G401 (cell line): ENCODE measurements at places on chromosomes 13 and 19. TPM values are rescaled to one million over a fixed set of nuclear protein-coding genes. Genes with fewer than 3 reads are reported as not detected.

DNA sequence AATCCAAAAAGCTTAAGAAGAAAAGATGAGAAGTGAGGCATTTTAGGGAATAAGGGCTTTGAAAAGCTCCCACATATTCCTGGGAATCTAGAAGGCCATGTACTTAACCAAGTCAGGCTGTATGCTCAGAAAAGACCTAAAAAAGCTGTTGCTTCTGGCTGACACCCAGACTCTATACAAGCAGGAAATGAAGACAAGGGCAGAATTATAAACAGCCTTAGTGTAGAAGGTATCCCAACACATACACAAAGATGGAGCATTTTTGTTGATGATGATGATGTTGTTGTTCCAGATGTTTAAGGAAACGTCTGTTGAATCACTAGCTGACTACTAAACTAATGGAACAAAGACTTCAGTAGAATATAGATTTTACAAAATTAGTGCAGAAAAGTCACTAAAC lies 26.1 kb upstream of the N4BP2L1 start:
- no peak for DNase-seq

DNA sequence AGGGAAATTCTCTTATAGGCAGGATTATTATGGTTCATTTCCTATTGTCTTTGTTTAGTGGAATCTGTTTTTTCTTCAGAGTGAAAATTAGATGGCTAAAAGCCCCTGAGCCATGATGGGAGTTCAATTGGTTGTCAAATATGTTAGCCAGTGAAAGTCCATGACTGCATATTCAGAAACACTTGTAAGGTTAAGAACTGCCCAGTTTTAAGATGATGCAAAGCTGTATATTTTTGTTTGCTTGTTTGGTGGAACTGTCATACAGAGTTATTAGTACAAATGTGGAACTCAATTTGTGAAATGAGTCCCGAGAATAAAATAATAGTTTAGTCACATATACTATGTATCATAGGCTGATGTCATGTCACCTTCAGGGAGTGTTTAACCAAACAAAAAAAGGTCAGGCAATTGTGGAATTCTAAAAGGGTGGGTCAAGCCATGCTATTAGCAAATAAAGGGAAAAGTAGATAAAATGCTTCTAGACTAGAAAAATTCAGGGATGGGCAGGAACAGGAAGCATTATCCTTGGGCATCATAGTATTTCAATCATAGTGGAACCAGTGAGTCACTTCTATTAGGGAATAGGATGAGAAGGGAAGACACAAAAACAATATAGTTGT lies 248.3 kb upstream of the SLITRK1 start:
- DNase-seq: no peak

The SH2D3A gene
- 12.2 and 16.1 TPM in 2 replicates for total RNA-seq

DNA sequence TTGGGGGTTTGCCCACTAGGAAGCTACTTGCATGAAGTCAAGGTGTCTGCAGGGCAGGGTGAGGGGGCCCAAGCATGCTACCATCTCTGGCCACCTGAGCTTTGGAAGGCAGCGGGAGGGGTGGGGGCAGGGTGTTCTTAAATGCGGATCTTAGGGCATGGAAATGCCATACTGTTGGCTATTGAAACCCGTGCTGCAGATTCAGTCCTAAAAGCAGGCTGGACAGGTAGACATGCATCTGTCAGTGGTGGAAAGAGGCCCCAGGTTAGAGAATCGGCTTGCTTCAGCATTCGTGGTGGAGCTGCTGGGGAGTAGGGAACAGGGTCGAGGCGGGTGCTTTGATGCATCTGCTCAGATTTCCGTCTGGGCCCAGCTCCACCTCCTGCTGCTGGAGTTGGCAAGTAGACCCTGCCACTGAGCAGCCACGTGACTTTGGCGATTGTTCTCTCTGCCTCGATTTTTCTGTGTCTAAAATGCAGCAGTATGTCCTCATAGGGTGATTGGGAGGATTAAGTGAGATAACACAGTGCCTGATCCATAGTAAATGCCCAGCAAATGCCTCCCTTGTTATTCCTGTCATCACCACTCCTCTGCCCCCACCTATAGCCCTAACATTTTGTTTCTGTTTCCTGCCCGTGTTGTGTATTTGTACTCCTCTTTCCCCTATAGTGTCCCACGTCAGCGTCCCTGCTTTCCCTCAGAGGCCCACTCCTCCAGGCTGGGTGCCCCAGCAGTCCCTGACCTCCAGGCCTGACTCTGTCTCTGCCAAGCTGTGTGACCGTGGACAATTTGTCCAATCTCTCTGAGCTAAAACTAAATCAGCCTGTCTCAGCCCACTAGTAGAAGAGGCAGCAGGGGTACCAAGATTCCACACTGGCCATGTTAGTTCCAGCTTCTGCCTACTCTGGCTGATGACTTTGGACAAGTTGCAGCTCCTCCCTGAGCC lies 5.8 kb downstream of the PPP1R37 start:
- peak; percentile 87 for DNase-seq

DNA sequence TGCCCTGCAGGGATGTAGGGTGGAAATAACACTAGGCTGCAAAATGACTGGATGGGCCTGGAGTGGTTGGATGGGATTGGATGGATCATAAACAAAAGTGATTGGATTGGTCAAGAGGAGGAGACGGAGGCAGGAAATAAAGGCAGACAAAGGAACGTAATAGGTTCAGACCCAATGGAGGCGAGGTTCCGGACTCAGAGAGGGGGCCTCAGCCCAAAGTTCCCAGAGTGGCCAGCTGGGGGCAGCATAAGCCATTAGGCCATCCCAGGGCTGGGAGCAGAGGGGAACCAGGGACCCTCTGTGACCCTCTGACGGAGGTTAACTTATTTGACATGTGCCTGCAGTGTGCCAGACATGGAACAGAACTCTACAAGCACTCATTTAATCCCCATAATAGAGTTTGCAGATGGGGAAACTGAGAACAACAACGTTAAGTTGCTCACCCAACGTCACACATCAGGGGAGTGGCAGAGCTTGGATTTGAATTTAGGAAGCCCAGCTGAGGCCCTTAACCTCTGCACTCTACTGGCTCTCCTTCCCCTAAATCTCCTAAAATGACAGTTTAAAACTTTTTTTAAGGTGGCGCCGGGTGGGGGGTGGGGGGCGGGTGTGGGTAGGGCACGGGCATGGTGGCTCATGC lies 15.3 kb upstream of the MAP1S start:
- peak; percentile 43 for DNase-seq

- DNase-seq: no peak
Measured at GRCh38 chr19:12872941-12873890, 8.0 kb downstream of the DNASE2 start.

The CABP5 gene
- not detected in 2 replicates for total RNA-seq

The FLT1 gene
- total RNA-seq: not detected in 2 replicates

DNA sequence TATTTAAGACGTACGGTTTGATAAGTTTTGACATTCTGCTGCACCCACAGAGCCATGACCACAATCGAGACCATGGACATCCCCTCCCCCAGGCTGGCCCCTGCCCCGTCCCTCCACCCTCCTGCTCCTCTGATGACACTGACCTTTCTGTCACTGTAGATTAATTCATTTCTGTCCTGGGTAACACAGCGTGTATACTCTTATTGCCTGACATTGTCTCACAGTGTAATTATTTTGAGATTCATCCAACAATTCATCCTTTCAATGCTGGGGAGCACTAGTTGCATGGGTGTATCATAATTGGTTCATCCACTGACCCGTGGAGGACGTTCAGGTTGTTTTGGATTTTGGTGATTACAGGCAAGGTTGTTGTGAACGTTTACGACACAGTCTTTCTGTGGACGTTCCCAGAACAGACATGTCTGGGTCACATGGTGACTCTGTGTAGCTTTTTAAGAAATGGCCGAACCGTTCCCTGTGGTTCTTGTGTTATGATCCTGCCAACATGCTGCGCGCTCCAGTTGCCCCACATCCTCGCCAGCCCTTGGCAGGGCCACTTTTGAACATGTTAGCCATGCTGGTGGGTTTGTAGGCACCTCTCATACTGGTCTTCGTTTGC lies 41.9 kb downstream of the C13orf46 start:
- DNase-seq: no peak

DNA sequence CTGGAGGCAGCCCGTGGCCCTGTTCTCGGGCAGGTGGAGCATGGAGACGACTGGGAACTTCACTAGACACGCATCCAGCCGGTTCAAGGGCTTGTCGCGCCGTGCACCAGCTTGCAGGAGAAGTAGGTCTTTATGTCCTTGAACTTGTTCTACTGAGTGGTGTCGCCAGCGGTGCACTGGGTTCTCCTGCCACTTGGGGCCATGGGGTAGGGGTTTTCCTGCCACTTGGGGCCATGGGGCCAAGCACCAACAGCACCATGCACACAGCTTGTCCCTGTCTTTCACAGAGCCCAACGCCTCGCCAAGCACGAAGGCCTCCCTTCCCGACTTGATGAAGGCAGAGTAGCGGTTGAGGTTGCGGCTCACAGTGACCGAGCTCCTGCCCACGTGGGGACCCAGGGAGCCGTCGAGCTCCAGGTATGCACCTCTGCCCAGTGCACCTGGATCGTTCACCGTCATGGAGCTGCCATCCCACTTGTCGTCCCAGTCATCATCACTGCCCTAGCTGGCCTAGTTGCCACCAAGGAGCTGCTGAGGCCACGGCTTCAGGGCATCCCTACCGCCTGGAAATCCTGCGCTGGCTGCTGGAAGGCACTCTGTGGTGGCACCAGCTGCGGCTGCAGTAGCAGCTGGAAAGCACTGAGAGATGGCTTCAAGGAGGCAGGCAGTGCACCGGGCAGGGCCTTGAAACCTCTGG lies 40.5 kb upstream of the TPM4 start:
- no peak for DNase-seq

DNA sequence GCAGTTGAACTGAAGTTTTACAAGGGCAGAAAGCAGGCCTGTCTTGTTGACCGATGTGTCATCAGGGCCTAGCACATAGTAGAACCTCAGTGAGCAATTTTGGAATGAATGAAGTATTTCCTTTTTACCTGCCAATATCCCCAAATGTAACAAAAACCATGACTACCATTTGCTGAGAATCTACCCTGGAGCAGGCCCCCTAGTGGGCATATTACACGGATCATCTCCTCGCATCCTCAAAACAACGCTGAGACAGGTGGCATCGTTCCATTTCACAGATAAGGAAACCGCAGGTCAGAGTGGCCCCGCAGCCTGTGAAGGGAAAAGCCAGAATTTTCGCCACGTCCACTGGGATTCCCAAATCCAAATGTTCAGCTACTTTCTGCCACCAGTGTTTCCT lies 77.9 kb downstream of the CACNA1A start:
- DNase-seq: peak; percentile 72

GRCh38 chr13:57056601-57057180 lies 84.0 kb upstream of the PRR20A start:
- DNase-seq: no peak

DNA sequence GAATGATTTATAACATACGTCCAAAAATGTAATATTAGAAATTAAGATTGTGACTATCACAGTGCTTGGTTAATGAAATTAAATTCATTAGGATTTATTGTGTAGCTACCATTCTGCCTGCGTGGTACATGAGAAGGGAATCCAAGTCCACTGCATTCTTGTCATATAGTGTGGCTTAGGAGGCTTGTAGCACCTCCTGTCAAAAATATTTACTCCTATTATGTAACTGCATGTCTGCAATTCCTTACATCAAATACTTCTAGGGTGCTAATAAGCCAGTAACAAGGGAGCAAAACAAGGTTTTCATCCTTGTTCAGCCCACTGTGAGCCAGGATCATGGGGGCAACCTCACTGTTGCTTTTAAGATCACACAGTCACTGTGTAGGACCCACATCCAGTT lies 199.0 kb downstream of the SLC7A1 start:
- no peak for DNase-seq

- peak; percentile 70 for DNase-seq
Measured at GRCh38 chr13:103157016-103157415, 90.8 kb upstream of the SLC10A2 start.

DNA sequence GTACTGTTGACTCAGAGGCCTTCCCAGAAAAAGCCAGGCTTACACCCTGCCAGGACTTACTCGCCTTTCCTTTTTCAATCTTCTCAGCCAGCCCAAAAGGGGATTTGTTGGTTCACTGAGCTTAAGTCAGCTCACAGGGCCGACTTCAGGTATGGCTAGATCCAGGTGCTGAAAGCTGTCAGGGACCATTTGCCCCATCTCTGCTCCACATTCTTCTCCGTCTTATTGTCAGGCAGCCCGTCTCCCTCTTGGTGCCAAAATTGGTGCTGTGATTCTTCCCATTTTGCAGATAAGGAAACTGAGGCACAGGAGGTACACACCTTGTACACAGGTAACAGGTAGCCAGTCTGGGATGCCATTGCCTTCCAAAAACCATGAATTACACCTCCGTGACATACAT lies 2.4 kb downstream of the C19orf38 start:
- DNase-seq: no peak

- peak; percentile 26 for DNase-seq
Measured at GRCh38 chr13:35979361-35979951, 151.7 kb downstream of the DCLK1 start.

The C19orf85 gene
- total RNA-seq: not detected in 2 replicates

The BABAM1 gene
- 166 and 237 TPM in 2 replicates for total RNA-seq

The C1QTNF9 gene
- not detected in 2 replicates for total RNA-seq

DNA sequence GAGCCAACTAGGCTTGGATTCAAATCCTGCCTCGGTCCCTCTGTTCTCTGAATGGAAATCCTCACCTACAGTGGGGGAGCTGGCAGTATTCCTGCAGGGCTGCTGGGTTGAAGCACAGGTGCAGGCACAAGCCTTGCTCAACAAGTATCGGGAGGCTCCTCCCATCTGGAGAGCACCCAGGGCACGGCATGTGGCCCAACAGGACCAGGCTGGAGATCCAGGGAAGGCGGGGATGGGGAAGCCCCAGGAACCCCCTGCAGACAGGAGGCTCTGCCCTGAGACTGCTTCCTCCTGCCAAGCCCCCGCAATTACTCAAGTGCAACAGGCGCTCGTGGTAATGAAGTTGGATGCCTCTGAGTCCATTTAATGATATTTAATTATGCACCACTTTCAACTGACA lies 128.0 kb upstream of the VSTM2B start:
- DNase-seq: peak; percentile 73

DNA sequence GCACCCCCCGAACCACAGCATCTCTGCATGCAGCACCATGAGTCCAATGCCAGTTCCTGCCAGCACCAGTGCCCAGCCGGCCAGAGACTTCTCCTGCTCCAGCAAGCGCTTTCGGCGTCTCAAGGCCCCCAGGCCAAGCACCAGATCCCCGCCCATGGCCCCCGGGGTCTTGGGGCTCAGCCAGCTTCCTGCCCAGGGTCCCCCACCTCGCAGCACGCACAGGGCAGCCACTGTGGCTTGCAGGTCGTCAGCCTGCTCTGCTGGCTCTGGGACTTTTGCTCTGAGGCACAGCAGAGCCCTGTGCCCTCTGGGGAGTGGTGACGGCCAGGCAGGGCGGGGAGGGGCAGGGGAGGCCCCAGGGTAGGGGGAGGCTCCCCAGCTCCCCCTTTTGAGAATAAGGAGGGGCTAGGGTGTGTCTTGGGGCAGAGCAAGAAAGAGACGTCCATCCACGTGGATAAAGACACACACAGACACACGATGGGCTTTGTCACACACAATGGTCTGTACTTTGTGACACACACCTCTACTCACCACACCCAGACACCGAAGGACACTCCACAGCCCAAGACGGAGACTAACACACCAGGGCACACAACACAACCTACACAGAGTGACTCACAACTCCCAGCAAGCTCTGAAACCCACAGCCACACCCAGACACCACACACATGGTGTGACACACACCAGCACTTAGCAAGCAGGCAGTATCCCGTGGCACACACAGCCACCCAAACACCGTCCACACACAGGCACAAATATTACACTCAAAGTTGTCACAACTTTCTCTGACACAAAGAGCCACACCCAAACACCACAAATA lies at the start of gene KCNN4:
Gene KCNN4 (minus strand): TSS at position 268 of the 820 bp plus-strand sequence. CDS start 112 bp downstream, at position 156.
- DNase-seq: no peak

- DNase-seq: peak; percentile 45
Measured at GRCh38 chr19:45153339-45154063, 7.3 kb downstream of the NKPD1 start.

- no peak for DNase-seq
Measured at GRCh38 chr13:111475488-111475887, 155.0 kb downstream of the TEX29 start.
